ENCODE measurements at places on chromosomes 2 and 18.

DNA sequence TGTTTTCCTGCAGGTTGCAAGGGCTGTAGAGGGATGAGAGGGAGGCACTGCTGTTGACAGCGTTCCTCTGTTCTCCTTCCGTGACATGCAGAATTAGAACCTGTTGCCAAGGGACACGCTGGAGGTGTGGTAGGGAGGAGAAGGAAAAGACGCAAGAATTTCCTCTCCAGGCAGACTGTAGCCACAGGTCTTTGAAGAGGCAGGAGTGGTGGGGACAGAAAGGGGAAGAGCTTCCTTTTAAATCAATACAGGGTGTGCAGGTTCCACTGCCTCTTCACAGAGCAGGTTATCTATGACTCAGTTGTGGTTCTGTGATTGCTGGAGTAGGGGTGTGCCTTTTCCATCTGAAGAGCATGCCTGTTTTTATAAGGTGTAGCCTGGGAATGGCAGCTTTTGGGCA, 133.0 kb downstream of the WDSUB1 start:
- no peak for DNase-seq

DNA sequence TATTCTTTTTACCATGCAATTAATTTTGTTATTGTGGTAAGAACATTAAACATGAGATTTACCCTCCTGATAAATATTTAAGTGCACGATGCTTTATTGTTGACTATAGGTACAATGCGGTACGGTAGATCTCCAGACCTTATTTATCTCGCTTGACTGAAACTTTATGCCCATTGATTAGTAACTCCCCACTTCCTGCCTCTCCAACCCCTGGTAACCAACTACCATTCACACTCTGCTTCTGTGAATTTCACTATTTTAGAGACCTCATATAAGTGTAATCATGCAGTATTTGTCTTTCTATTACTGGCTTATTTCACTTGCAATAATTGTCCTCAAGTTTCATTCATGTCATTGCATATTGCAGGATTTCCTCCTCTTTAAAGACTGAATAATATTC, 195.7 kb upstream of the ID2 start:
- DNase-seq: no peak

- no peak for DNase-seq
These were observed 30.8 kb downstream of the C18orf54 start for GRCh38 chr18:54388203-54389142.

DNA sequence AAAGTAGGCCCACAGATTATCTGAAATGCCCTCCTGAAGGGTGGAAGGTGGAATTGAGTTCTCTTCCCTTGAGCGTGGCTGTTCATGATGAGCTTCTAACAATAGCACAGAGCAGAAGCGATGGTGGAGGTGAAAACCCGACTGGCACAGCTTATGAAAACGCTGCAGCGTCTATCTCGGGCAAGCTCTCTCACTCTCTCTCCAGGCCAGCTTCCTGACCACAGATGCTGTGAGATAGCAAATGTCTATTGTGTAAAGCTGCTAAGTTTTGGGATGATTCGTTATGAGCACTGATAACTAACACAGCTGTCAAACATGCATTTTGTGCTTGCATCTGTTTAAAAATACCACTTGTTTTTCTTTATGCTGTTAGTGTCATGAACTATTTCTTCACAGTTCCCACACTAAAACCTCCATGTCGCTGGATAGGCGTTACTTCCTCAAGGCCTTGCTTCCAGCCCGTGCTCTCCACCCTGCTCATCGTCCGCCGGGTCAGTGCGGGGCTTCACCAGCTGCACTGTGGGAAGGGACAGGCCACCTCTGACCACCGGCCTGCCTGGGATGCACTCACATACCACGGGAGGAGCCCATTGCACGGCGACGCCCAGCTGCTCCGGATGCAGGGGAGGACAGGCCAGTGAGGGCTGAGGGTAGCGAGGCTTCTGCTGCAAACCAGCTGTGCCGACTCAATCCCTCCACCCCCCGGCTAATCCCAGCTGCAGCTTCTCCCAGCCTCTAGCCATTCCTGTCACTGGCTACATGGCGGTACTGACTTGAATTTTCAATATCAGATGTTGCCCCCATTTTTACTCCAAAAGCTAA, 60.0 kb upstream of the OTOS start:
- DNase-seq: no peak

DNA sequence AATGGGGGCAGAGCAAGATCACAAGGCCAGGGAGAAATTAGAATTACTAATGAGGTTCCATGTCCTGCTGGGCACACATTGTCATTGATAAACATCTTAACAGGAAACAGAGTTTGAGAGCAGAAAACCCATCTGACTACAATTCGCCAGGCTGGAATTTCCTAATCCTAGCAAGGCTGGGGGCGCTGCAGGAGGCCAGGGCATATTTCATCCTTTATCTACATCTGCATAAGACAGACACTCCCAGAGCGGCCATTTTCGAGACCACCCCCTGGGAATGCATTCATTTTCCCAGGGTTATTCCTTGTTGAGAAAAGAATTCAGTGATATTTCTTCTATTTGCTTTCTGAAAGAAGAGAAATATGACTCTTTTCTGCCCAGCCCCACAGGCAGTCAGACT, 152.7 kb downstream of the SUCLG1 start:
- DNase-seq: no peak

- no peak for DNase-seq
These were observed 126.1 kb downstream of the MTX2 start for GRCh38 chr2:176395273-176395854.

GRCh38 chr18:54926593-54927325, 32.5 kb downstream of the CCDC68 start:
- DNase-seq: no peak

GRCh38 chr2:120710256-120710655, 25.4 kb upstream of the GLI2 start:
- no peak for DNase-seq

DNA sequence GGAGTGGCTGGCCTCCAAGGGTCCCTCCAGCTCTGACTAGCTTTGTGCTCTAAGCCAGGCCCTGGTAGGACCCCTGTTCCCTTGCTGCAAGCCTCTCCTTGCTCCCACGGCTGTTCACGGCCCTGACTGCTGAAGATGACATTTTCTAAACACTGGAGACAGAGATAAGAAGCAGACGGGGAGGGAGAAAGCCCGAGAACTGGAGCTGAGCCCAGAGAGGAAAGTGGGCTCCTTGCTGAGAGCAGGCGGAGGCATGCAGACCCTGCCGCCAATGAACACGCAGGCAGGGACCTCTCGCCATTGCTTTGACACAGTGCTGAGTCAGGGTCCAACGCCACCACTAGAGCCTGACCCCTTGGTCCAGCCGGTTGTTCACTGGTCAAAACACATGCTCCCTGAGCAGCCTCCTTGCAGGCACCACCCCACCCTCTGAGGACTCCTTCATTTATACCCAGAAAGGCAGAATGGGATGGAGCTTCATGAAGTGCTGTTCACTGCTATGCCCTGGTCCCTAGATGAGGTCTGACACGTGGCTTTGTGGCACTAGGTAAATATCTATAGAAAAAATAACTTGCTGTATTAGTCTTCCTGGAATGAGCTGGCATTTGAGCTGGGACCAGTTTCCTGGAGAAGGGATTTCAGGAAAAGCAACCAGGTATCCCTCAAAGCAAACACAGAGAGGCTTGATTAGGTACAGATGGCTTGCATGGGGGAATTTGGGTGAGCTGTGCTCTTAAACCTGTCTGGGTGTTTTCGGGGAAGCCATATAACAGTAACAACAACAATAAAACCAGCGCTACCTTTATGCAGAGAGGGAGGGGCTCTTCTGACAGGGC, 65.7 kb downstream of the MCFD2 start:
- DNase-seq: no peak

DNA sequence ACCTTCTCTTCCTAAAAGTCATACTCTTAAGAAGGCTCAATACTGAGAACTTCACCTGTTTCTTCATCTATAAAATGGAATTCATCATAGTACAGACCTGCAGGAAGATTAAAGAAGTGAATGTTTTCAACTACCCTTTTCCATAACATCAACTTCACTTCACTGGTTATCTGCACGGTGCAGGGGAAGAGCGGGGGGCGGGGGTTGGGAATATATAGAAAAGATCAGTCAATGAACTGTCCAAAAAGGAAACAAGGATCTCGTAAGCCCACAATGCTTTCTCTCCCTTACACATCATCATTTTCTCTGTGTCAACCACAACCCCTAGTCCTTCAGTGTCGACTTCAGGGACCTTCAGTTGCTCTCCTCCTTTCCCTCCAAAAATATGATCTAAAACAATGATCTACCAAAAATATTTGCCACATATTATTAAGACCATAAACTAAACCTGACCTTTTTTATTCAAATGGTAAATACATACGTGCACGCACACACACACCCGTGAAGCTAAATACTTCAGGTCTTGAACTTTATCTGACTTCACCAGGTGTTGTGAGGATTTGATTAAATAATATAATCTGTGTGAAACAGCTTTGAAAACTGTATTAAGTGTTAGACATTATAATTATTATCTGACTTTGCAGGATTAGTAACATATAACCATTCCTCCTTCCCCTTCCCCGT, 4.9 kb downstream of the MBOAT2 start:
- peak; percentile 56 for DNase-seq

DNA sequence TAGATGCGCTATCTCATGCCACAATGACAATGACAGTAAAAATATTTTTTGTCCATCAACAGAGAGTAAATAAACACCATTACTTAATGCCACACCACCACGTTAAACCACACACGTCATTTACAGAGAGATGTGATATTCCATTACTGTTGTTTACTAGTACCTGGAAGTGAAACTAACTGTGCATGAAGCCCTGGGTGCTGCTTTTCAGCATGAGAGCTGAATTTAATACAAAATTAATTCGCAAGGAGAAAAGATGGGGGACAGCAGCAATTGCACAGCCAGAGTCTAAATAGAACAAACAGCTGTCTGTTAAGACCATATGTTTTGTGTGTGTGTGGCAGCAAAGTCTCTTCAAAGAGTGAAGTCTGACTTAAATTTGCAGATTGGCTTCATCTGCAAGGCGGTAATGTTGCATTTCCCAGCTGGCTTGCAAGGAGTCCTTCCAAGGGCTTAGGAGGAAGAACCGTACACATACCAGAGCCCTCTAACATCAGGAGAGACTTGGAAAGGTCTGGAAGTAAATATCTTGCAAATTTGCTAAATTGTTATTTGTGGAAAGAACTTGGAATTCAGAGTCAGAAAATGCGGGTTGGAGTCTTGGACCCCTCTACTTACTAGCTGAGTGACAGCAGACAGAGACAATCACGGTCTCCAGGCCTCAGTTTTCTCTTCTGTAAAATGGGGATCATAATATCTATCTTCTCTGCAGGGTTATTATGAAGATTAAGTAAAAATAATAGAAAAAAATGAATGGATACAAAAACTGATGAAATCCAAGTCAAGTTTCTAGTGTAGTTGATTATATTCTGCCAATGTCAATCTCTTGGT, 127.6 kb downstream of the ALPK2 start:
- DNase-seq: no peak

DNA sequence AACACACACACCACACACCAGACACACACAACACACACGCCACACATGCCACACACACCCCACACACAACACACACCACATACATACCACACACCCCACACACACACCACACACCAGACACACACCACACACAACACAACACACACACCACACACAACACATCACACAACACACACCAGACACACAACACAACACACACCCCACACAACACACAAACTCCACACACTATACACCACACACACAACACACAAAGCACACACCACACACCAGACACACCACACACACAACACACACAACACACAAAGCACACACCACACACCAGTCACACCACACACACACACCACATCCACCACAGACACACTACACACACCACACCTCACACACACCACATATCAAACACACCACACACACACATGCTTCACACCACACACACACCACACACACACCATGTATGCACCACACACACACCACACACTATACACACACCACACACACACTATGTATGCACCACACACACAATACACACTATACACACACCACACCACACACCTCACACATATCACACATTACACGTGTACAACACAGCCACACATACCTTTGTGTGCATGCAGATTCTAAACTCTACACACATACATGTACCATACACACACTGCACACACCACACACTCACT, 72.2 kb downstream of the TMEM18 start:
- DNase-seq: no peak

- DNase-seq: no peak
These were observed 79.7 kb upstream of the TRIB2 start for GRCh38 chr2:12636837-12637581.

GRCh38 chr2:197486175-197486574, 13.5 kb downstream of the HSPD1 start:
- DNase-seq: no peak

DNA sequence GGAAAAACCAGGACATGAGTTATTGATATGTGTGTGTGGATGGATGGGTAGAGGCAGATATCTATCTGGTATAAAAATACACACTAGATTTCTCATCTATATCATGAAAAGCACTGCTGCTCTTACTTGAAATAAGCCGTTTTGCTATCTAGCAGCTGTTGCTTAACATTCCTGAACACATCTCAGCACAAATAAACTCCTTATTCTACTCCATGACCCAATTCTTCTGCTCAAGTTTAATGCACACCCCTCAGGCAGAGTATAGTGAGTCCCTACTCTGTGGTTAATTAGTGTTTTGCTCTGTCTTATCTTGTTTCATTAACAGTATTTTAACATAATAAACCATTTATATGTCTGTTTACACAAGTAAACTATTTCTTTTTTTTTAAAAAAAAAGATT, 134.2 kb downstream of the CBLN2 start:
- DNase-seq: no peak

DNA sequence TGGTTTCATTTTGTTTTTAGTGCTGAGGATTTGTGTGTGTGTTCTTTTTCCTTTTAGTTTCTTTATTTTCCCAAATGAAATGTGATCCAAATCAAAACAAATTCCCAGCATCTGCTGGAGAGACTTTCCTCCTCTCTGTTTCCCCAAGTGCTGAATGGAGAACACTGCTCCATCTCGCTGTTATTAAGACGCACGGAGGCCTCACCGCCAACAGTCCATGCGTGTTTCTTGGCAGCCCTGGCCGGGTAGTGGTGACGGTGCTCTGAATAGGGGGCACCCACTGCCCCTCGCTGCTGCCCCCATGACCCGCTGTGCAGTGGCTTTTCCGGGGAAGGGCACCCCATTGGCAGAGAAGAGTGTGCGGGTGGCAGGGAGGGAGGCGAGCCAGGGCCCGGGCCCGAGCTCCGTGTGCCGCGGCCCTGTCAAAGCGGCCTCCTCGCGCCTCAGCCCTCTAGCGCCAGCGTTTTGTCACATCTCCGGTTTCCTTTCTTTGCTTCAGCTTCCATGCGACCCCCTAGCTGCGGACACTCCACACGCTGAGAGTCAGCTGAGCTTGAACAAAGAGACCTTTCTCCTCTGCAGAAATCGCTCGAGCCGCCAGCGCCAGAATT, 473.7 kb upstream of the SALL3 start:
- DNase-seq: no peak

GRCh38 chr2:66574701-66575624, 140.0 kb downstream of the MEIS1 start:
- DNase-seq: no peak

- DNase-seq: no peak
These were observed 1167.5 kb upstream of the ACVR2A start for GRCh38 chr2:146677280-146677679.
